Hematopoietic multipotent progenitor cell (in vitro differentiated cells): ENCODE measurements at places on chromosomes 5 and 9. TPM values are rescaled to one million over a fixed set of nuclear protein-coding genes. Genes with fewer than 3 reads are reported as not detected.

GRCh38 chr5:142874540-142874939 is 104.4 kb downstream of the ARHGAP26 start:
- no peak for DNase-seq

GRCh38 chr9:105307591-105308130 is 63.2 kb downstream of the SLC44A1 start:
- no peak for DNase-seq

- DNase-seq: no peak
Measured at GRCh38 chr5:151052836-151053235, 28.0 kb downstream of the TNIP1 start.

GRCh38 chr9:121816845-121817450 is 165.5 kb downstream of the DAB2IP start:
- DNase-seq: no peak

The PTGES gene
- under 0.01 TPM for total RNA-seq

GRCh38 chr5:11258001-11258400 is 497.0 kb upstream of the DAP start:
- DNase-seq: no peak
